ENCODE measurements at places on chromosomes 3 and 15.

DNA sequence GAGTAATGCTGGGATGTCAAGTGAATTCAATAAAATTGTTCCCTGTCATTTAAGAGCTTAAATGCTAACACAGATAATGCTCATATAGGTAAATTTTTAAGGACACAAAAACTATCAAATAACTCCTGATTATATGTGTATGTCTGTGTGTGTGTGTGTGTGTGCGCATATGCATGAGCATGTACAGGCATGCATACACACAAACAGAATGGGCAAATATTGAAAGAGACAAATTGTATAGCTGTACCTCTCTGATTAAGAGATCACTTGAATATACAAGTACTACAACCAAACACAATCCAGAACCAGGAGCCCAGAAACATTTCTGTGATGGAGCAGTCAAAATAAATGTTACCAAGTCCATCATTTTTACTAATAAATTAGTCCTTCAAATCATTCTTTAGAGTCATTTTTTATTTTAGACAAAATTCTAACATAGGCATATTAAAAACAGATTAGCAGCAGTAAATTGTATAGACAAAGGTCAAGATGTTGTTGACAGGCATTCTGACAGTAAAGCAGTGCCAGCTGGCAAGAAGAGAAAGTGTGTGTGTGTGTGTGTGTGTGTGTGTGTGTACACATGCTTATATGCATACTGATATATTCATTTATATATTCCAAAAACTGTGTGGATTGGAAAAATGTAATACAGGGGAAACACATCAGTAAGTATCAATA lies 145.3 kb downstream of the CD47 start:
- DNase-seq: no peak

DNA sequence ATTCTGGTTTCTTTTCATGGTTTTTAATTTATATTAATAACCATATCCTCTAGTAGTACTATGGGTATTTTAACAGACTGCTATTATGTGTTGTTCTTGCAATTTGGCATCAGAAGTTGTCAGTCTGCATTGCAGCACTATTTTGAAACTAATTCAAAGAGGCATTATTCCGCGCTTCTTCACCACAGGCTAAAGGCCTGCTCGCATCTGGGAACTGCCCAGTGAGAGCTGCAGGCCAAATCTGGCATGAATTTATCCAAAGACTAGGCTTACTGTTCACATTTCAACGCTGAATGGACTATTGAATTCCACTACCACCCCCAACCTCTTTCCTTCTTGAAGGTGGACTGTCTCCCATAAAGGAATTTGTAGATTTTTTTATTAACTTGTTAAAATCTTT lies 310.4 kb upstream of the NR2F2 start:
- DNase-seq: no peak

GRCh38 chr3:78517965-78518364 lies 1249.8 kb downstream of the ROBO1 start:
- no peak for DNase-seq

DNA sequence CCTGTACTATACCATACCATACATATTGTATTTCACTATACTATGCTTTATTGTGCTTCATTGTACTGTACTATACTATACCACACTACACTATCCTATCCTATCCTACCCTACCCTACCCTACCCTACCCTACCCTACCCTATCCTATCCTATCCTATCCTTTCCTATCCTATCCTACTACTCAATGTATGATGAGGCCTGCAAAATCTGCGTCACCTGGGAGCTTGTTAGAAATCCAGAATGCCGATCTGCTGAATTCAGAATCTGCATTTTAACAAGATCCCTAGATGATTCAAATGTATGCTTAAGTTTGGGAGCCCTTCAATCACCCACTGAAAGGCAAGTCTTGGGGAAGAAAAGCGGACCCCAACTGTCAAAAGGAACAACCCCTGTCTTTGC lies 45.4 kb upstream of the CAPN7 start:
- no peak for DNase-seq

DNA sequence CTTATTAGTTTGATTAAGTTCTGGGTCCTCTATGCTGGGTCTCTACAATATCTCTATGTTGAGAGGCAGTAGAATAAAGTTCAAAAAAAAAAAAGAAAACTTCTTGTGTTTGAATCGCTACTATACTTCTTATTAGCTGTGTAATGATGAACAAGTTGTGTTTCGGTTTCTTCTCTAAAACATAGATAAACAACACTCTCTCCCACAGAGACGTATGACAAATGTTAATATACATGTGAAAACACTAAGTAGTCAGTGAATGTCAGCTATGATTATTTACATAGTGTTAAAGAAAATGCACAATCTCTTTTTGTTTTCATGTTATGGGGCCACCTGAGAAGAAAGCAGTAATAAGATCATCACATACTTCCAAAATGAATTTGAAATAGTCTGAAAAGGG lies 45.3 kb downstream of the ACAP2 start:
- DNase-seq: no peak

DNA sequence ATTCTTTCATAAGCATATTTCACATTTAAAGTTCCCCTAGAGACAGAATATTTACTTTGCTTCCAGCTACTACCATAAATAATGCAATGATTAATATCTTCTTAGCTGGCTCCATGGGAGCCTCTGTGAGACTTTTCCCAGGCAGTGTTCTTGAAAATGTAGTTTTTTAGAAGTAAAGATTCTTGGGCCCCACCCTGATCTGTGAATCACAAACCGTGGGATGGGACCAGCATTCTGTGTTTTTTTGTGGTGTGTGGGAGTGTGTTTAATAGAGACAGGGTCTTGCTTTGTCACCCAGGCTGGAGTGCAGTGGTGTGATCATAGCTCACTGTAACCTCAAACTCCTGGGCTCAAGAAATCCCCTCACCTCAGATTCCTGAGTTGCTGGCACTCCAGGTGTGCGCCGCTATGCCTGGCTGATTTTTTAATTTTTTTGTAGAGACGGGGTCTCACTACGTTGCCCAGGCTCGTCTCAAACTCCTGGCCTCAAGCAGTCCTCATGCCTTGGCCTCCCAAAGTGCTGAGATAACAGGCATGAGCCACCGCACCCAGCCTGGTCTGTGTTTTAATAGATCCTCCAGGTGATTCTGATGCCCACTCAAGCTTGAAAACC lies 83.0 kb downstream of the KLHL25 start:
- no peak for DNase-seq

- no peak for DNase-seq
Observed at GRCh38 chr3:89577637-89578530, 470.5 kb downstream of the EPHA3 start.

Measured in NCI-H187 (cell line).